Stimulated activated CD4-positive, alpha-beta T cell treated with anti-CD3 and anti-CD28 coated beads, Interleukin-4, amount 100 ng/mL, for 48 hours (primary cell): ENCODE measurements at places on chromosomes 2 and 18.

DNA sequence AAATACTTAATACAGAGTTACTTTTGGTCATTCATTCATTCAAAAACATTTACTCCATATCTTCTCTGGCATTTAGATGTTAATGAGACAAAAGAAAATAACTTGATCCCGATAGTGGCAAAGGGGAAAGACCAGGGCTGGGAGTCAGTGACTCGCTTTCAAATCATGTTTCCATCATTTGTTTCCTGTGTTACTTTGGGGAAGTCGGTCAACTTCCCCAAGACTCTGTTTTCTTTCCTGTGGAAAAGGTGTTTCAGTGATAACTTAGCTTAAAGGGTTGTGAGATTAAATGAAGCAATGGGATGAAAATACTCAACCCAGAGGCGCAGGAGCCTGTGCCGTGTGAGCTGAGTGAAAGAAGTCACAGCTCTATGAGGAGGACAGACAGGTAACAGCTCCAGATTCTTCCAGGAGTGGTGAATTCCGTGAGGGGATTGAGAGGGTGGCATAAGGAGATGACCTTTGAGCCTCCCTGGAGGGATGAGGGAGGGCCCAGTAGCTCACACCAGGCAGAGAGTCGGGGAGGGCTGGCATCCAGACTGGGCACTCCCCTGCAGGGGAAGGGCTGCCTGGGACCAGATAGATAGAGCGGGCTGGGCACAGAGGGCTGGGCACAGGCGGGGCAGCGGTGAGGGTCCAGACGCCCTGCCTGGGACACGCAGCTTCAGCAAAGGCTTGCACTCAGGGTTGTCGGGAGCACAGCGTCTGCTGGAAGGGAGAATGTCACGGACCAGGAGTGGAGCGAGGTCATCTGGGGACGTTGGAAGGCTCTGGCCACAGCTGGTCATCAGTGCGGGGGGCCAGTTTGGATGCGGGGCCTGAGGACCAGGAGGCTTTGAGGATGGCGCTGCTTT lies 70.1 kb downstream of the TSHZ1 start:
- DNase-seq = no peak

- no peak for DNase-seq
These were observed 130.6 kb upstream of the CBLN2 start for GRCh38 chr18:72674710-72675109.

DNA sequence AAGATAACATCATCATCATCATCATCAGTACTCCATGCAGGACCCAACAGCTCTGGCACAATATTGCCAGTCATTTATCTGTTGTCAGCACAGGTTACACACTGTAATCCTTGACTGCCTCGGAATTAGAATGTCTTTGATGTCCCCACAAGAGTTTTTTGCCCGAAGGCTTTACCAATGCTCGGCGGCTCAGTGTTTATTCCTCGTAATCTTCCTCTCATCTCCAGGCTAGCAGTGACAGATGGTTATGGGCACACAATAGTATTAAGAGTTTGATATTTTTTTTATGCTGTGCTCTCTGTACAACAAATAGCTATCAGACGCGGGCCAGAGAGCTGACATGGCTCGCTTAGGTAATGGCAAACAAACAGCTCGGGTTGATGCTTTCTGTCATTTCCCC lies 515.2 kb downstream of the ZEB2 start:
- DNase-seq = no peak

GRCh38 chr2:77387324-77387723 lies 134.9 kb downstream of the LRRTM4 start:
- no peak for DNase-seq

- DNase-seq = no peak
These were observed 122.0 kb upstream of the SLC35G4 start for GRCh38 chr18:11487390-11487789.

DNA sequence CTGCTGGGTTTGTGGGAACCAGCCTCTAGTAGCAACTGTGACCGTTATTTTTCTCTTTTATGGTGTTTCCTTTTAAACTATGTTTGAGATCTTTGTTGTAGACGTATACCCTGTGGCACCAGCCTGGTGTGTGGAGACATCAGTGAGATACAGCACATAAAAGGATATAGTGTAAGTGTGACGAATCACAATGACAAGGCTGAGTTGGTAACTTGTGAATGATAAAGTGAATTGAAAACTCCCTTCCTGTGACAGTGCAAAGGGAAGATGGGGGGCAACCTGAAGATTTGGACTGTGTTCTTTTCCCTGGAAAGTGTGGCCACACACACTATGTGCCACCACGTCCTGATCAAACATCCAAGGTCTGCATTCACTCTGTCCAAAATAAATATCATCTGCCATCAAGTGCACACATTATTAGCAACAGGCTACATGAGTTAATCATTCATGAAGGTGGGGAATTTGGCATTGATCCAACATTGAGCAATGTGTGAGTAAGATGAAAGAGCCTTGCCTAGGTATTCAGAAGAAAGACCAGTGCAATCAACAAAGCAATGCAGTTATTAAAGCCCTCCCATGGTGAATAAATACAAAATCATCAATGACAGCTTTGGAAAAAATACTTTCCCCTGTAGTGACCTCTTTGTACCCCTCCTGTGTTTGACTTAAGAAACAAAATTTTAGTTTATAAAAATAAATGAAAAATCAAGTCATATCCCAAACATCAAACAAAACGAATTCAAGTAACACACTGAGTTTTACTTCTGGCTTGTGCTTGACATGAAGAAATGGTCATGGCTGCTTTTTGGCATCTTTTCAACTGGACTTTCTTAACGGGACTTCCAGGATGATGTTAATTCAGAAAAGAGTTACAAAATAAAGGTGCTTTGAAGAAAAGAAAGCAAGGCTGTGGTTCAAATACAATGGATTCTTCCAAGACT lies 1280.5 kb upstream of the ZEB2 start:
- DNase-seq = no peak

- peak; percentile 62 for DNase-seq
These were observed 50.0 kb downstream of the HDHD2 start for GRCh38 chr18:47100212-47100831.

DNA sequence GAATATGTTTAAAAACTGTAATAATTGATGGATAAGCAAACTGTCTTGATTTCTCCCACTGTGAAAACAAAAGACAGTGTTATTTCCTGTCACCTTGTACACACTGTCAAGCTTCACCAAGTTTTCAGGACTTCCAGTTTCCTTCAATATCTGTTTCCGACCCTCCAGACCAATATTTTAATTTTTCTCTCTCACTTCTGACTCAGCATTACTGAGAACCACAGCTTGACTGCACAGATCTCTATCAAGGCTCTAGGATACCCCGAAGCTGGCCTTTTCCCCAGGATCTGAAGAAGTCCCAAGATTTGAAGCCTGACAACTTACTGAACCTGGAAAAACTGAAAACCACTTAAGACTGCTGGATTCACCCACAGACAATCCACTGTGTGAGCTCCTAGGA lies 13.2 kb upstream of the SULT1C3 start:
- DNase-seq = no peak

DNA sequence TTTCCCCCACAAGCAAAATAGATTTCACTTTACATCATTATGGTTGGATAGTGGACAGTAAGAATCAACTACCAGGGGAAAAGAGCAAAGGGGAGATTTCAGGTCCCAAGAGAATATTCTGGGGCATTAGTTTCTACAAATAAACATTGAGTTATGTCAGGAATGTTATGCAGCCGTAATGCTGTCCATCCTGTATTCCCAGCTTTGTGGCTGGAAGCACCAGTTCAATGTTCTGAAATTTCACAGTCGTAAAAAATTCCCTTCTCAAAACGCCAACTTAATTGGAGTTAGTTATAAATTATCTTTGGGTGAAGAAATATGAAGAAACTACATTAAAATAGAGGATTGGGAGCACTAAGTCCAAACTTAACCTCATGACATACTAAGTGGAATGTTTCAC lies 141.5 kb upstream of the FIGN start:
- DNase-seq = no peak

- no peak for DNase-seq
These were observed 26.8 kb downstream of the RHBDD1 start for GRCh38 chr2:226862623-226863022.

DNA sequence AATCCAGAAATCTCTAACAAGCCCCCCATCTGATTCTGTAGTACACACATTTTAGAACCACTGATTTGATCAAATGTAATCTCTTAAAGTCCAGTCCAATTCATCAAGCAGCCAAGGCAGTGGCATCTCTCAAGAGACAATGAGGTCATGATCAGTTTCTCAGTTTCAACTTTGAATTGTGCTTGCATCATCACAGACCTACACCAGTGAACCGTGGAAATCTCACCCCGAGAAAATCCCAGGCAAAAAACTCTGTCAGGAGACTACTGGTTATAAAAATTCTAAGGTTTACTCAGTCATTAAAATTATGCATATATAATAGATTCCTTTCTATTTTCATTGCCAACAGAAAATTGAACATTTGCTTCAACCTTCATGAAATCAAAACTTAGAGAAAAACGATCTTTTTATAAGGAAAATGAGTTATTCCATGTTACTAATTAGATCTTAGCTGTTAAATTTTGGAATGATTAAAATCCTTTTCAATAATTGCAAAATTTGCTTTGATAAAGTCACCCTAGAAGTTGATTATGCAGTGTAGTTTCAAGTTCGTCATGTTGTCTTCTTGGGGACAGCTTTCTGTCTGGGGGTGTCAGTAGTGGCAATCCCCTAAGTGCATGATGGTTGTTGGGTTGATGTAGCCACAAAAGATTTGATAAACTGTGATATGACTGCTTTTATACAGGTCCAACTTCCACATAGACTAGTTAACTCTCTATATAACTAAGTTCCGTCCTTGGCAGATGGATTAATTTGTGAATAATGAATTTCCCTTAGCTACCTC lies 235.0 kb downstream of the CAMKMT start:
- no peak for DNase-seq

GRCh38 chr2:10597956-10598355 lies 91.8 kb downstream of the NOL10 start:
- DNase-seq = no peak

- DNase-seq = no peak
These were observed 7.7 kb upstream of the ST8SIA5 start for GRCh38 chr18:46764586-46764985.

- DNase-seq = no peak
These were observed 1.9 kb upstream of the NEUROD1 start for GRCh38 chr2:181682026-181682789.

DNA sequence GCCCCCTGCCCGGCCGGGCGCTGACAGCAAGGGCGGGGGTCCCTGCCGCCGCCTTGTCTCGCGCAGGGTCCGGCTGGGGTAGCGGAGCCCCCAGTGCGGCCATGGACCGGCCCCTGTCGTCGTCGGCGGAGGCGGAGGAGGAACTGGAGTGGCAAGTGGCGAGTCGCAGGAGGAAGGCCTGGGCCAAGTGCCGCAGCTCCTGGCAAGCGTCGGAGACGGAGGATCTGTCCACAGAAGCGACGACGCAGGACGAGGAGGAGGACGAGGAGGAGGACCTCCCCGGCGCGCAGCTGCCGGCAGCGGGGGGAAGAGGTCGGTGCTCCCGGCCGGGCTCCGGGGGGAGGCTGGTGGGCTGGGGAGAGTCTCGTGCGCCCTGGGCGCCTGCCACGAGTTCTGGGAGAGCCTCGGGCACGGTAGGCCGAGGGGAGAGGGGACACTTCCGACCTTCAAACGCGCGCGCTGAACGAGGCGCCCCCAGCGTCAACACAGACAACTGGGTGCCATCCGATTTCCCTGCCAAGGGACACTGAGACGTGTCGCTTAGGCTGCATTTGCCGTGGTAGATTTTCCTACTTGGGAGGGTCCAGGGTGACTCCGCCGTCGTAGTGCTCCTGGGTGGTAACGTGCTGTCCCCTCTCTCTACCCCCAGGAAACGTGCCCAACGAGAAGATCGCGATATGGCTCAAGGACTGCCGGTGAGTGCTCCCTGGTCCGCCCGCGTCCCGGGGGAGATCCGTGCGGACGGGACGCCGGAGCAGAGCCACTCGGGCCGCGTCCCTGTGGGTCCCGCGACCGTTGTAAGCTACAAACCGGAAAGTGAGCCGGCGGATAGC lies 652 bp downstream of the ITPRID2 start:
- peak; percentile 40 for DNase-seq

DNA sequence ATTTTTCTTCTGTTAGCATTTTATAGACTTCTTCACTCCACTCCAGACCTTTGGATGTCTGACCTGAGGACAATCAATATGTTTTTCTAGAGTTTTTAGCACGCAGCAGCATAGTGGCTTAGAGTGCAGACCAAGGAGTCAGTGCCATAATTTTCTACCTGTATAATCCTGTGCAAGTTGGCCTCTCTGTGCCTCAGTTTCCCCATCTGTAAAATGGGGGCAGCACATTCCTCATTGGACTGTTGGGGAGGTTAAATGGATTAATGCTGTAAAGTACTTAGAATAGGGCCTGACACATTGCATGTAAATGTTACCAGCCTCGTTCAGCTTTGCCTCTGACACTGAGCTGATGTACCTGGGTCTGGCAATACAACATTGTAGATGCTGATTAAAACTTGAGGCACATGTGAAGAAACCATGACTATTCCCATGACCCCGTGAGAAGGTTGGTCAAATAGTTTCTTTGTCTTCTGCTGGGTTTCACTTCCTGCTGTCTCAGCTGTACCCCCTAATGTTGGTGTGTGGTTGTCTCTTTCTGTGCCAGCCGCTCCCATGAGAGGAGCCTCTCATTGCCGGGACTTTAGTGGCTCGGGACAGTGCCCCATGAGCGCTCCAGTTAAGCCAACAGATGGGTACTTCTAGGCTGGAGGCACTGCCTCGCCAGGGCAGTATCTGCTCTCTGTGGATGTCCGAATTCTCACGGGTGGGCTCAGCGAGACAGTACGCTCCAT lies 125.3 kb downstream of the SH3RF3 start:
- DNase-seq = no peak

DNA sequence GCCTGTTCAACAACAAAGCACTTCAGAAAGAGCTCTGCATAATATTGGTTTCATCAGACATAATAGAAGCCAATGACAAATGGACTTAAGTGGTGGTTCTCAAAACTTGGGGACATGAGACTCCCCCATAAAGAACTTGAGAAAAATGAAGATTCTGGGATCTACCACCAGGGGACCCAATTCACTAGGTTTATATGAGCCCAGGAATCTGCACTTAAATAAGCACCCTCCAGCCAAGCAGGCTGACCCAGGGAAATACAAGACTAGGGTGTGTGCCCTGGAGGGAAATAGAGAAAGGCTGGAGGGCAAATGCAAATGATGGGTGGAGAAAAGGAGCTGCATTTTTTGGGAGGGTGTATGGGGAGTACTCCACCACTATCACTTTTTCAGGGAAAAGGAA lies 52.5 kb downstream of the SATB2 start:
- no peak for DNase-seq

- DNase-seq = no peak
These were observed 13.3 kb downstream of the ANKRD44 start for GRCh38 chr2:197297266-197297665.

- no peak for DNase-seq
These were observed 230.8 kb upstream of the SMIM21 start for GRCh38 chr18:75658330-75658729.

GRCh38 chr18:29560270-29560669 lies 1383.3 kb upstream of the CDH2 start:
- no peak for DNase-seq
